Left renal pelvis (tissue), 4 donors: ENCODE measurements at places on chromosomes 16 and 17.
A peak's percentile ranks its signal among the peaks of the same experiment; 100 is the strongest.

DNA sequence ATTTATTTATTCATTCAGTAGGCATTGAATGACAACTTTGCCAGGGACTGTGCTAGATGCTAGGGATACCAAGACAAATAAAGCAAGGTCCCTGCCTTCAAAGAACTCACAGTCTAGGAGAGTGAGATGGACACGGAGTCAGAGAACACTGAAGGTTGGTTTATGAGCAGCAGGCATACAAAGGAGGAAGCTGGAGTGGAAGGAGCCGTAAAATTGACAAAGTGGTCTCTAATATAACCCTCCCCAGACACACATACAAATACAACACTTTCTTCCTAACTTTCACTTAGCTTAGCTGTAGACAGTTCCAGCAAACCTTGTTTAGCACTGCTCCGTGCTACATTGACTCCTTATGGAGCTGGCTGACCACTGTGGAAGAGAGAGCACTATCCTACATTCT lies 229.7 kb downstream of the IRX3 start:
- no peak for DNase-seq

- no peak for DNase-seq
Observed at GRCh38 chr17:78315355-78316114, 44.3 kb downstream of the SOCS3 start.

DNA sequence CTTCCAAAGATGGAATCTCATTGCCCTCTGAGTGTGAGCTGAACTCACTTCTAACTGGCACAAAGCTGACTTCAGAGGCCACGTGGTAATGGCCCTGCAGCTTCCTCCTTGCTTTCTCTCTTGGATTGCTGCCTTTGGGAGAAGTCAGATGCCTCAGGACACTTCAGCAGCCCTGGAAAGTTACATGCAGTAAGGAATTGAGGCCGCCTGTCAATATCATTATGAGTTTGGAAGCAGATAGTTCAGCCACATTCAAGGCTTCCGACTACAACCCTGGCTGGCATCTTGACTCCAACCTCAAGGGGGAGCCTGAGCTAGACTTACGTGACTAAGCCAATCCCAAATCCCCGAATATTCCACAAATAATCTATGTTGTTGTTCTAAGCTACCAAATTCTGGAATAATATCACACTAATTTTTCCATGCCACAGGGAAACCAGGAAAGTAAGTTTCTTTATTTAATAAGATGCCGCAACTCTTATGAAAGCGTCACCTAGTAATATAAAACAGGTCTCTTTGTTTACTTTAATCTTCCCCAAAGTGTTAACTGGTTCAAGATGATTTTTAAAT lies 13.6 kb downstream of the CEP20 start:
- DNase-seq, result no peak

DNA sequence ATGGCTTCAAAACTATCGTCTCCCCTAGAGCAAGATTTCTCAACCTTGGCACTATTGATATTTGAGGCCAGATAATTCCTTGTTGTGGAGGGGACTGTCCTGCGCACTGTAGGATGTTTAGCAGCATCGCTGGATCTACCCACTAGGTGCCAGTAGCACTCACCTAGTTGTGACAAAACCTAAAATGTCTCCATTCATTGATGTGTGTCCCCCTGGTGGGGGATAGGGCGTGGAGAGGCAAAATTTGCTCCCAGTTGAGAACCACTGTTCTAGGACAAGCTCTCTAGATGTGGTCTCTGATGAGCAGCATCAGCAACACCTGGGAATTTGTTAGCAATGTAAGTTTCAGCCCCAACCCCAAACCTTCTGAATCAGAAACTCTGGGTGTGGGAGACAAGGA lies 259.0 kb downstream of the XYLT1 start:
- no peak for DNase-seq

GRCh38 chr17:72011561-72011960 lies 109.3 kb upstream of the SOX9 start:
- no peak for DNase-seq

DNA sequence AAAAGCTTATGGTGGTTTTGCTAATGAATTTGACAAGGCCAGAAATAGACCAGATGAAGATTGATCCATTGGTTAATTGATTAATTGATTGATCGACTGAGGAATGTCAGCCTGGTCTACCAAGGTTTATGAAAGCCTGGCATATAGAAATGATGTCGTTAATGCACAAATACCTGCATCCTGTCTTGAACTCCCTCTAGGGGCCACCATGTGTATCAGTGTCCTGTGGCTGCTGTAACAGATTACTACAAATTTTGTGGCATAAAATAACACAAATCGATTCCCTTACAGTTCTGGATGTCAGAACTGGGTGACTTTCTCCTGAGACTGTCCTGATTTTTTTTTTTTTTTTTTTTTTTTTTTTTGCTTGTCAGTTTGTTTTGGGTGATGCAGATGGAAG lies 553.2 kb downstream of the MAF start:
- DNase-seq, result no peak

DNA sequence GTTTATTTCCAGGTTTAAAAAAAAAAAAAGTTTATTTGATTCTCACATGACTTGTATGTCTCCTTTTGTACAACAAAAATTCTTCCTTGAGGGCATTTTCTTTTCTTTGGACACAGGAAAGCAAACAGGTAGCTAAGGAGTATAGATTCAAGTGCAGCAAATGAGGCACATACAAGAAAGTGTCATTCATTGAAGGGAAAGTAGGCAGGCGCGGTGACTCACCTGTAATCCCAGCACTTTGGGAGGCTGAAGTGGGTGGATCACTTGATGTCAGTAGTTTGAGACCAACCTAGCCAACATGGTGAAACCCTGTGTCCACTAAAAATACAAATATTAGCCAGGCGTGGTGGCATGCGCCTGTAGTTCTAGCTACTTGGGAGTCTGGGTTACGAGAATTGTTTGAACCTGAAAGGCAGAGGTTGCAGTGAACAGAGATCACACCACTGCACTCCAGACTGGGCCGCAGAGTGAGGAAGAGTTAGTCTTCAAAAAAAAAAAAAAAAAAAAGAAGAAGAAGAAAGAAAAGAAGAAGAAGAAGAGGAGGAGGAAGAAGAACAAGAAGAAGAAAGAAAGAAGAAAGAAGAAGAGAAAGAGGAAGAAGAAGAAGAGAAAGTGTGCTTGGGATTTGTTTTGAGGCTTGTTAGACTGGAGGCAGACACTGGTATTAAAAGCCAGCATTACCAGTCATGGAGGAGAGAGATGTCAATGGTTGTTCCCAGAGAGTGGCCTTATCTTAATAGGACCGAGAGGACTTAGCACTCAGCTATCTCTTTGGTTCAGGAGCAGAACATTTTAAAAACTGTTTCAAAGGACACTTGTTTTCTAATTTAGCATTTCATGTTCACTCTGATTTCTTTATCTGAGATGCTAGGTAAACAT lies 19.7 kb downstream of the GINS3 start:
- no peak for DNase-seq

GRCh38 chr16:86531641-86532525 lies 21.6 kb downstream of the FOXF1 start:
- no peak for DNase-seq

DNA sequence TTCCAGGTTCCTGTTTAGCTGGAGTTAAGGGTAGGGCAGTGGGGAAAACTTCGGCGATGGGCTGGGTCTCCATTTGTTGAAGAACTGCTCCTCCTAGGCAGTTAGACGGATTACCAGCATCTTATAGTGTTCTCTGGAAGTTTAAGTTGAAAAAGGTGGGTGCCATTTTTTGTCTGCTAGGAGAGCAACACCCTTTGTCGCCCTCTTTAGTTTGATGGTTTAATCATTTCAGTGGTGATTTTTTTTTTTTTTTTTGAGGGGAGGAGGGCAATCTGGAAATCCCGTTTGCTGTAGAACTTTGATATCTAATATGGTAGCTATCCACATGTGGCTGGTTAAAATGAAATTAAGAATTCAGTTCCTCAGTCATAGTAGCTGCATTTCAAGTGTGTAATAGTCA lies 4.1 kb downstream of the UBFD1 start:
- no peak for DNase-seq

GRCh38 chr17:6098050-6098822 lies 28.1 kb downstream of the WSCD1 start:
- DNase-seq, result no peak

- DNase-seq, result no peak
Observed at GRCh38 chr17:67157732-67158639, 87.0 kb downstream of the HELZ start.

DNA sequence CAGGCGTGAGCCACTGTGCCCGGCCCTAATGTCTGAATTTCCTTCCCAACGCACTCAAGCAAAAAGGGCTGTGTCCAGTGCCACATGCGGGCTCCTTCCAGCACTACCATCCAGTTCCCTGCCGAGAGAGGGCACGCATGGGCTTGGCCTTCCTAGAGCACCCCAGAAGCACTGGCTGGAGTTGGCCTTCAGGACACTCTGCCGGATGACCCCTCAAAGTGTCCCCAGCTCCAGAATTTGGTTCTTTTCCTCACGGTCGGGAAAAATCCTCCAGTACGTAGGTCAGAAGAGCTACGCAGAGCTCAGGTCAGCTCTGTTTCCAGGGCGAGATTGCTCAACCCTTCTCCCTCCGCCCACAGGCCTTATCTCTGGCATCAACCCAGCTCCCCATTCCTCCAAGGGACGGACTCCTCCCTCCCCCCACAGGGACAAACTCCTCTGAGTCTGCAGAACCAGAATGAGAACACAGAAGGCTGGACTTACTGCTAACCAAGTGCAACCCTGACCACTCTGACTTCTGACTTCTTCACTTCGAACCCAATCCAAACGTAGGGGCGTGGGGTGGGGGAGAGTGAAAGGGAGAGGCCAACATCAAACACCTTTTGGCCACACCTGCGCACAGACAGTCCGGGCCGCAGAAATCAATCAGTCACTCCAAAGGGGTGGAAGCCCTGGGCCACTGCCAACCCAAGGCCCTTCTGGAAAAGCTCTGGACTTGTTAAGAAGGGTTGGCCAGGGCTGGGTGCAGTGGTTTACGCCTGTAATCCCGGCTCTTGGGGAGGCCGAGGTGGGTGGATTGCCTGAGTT lies 3.6 kb downstream of the CDC42EP4 start:
- DNase-seq, result no peak

DNA sequence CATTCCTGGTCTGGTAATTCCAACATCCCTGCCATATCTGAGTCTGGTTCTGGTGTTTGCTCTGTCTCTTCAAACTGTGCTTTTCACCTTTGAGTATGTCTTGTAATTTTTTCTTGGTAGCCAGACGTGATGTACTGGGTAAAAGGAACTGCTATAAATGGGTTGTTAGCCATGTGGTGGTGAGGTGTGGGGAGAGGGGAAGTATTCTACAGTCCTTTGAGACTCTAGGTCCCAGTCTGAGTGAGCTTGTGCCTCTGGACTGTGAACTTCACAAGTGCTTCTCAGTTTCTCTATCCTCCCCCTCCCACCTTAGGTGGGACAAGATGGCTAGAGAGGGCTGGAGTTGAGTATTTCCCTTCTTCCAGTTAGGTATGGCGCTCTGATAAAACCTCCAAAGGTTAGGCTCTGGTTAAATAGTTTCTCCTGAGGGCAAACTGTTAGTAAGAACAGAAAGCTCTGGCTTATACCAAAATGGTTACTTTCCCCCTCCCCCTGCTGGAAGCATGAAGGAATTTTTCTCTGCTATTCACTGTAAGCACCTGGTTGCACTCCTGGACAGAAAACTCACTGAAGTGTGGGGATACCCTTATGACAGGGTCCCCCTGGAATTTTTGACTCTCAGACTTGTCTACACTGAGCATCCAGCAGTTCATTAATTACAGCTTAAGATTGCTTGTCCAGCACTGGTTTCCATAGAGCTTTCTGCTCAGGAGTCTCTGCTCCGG lies 87.8 kb downstream of the MARCHF10 start:
- no peak for DNase-seq

GRCh38 chr16:57084996-57085395 lies 7.4 kb upstream of the CPNE2 start:
- no peak for DNase-seq

GRCh38 chr16:57239107-57239506 lies 6.0 kb upstream of the ARL2BP start:
- no peak for DNase-seq

DNA sequence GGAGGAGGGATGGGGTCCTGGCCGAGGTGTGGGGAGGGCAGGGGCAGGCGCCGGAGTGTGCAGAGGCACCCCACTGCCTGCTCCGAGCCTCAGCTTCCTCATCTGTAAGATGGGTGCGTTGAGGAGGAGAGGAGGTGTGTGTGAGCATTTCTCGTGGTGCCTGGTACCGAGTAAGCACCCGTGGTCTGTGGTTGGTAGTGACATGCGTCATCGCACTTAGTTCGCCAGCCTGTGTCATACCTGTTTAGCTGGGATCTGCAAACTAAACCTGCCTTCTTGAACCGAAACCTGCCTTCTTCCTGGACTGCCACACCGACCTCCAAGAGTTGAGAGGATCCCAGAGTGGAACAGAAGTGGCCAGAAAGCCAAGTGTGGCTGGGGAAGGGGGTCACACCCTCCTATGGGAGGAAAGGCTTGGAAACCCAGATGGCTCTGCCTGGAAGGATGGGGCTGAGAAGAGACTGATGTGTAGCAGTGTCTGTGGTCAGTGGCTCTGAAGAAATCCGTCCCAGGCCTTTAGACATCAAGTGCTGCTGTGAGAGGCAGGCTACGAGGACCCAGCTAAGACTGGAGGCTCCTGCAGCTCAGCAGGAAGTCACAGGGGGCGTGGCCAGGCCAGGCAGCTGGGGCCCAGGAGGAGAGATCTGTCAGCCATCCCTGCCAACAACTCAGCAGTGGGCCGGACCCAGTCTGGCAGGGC lies 162.6 kb upstream of the PLCG2 start:
- no peak for DNase-seq

- no peak for DNase-seq
Observed at GRCh38 chr16:27339180-27339579, 25.4 kb downstream of the IL4R start.

- no peak for DNase-seq
Observed at GRCh38 chr16:12348733-12349704, 372.5 kb downstream of the SNX29 start.

GRCh38 chr17:51487947-51488346 lies 227.6 kb downstream of the UTP18 start:
- peak; percentile 11 for DNase-seq
